ENCODE measurements at places on chromosomes 3 and 15.

- DNase-seq = no peak
Measured at GRCh38 chr15:69955240-69955894, 142.3 kb downstream of the TLE3 start.

DNA sequence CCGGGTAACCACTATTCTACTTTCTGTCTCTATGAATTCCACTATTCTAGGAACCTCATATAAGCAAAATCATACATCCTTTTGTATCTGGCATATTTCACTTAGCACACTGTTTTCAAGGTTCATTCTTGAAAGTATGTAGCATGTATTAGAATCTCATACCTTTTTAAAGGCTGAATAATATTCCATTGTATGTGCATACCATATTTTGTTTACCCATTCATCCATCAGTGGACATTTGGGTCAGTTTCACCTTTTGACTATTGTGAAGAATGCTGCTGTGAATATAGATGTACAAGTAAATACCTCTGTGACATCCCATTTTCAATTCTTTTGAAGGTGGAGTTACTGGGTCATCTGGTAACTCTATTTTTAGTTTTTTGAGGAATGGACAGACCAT, 36.6 kb upstream of the SEC22A start:
- DNase-seq = no peak

DNA sequence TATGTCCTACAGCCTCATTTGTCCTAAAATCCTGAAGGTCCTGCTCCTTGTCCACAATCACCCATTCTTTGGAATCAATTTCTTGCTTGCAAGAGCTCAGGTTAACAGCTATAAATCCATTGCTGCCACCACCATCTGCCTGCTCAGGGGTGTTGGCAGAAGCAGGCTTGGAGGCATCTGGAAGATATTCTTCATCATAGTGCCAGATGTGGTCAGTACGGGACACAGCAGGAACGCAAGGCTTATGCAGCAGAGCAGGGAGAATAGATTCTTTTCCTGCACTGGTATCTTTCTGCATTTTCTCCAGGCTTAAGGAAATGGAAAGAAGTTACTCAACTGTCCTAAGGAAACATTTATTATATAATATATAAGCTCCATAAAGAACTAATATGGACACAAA, 38.5 kb upstream of the CDAN1 start:
- DNase-seq = no peak

GRCh38 chr3:177820683-177821316, 623.5 kb upstream of the TBL1XR1 start:
- DNase-seq = no peak

DNA sequence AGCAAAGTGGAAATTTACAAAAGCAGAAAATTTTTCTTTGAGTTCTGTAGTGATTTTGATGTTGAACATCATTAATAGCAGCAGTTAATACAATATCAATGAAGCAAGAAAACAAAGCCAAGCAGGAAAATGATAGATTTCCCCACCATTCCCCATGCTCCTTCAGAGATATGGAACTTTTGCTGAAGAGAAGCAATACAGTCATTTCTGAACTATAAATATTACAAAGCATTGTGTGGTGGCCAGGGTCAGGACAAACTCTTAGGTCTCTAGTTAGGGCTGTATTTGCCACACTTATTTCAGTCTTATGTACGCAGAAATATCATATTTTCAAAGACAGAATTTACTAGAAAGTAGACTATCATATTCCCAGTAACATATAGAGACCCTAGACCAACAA, 88.8 kb upstream of the P3H2 start:
- DNase-seq = no peak
